Kidney capillary endothelial cell (primary cell): ENCODE measurements at places on chromosomes 2 and 18.

DNA sequence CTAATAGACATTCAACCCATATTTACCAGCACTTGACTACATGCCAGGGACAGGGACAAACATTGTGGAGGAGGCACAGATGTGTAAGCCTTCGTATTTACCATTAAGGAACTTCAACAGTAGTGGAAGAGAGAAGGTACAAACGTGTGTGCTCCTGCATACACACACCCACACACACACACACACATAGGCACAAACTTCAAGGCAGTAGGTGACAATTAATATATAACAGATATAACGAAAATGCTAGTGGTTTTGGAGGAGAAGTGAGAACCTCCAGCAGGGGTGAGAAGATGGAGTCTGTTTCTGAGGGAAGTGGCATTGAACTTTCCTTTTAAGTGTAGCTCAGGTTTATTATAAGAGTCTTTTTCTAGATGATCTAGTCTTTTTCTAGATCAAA, 231.1 kb downstream of the SETBP1 start:
- DNase-seq: no peak

DNA sequence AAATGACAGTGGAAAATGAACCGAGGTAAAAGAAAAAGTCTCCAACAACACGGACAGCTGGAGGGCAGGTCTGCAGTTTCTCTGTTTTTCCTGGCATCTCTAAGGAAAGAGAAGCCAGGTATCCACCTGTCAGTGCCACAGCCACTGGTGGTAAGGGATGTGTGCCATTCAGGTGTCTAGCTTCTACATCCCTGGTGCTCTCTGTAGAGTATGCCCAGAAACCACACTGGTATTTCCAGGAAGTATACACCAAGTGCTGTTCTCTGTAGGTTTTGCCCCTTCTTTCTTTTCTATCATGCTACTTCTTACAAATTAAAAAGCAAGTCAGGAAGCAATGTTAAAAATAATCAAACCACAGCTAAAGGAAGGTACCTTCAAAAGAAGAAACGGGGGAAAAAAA, 7.6 kb upstream of the AGFG1 start:
- no peak for DNase-seq

- no peak for DNase-seq
These were observed 4.2 kb upstream of the CLIP4 start for GRCh38 chr2:29110916-29111535.

GRCh38 chr2:124542932-124543640, 518.0 kb downstream of the CNTNAP5 start:
- no peak for DNase-seq

- DNase-seq: no peak
These were observed 24.9 kb upstream of the COL5A2 start for GRCh38 chr2:189204322-189204941.

- peak; percentile 36 for DNase-seq
These were observed 193.4 kb downstream of the TDRD15 start for GRCh38 chr2:21317131-21317530.

DNA sequence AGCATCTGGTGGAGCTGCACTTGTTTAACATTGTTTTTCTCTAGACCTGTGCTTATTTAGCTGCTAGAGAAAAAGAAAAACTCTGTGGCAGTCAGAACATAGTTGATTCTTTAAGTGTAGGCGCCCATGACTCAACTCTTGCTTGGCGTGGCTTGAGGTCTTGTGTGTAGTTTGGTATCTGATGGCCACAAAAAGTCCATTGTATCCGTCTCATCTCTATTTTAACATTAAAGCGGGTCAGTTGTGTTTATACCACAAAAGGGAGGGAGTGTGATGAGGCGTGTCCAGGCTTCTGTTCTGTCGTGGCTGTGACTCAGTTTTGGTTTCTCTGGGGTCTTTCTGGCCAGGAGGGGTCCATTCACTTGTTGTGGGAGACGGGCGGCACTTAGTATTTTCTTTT, 24.2 kb upstream of the UGT1A8 start:
- DNase-seq: no peak

DNA sequence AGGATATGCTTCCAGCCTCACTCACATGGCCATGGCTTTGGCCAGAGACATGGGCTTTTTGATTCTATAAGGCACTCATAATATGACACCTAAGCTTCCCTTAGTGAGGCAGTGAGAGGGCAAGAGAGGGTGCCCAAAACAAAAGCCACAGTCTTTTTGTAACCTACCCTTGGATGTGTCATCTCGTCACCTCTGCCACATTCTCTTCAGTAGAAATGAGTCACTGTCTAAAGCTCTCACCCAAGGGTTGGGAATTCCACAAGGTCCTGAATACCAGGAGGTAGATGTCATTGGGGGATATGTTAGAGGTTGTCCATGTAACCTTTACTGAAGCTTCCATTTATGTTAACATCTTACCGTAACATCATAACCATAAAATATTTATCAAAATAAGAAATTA, 108.4 kb downstream of the ALMS1 start:
- peak; percentile 1 for DNase-seq

DNA sequence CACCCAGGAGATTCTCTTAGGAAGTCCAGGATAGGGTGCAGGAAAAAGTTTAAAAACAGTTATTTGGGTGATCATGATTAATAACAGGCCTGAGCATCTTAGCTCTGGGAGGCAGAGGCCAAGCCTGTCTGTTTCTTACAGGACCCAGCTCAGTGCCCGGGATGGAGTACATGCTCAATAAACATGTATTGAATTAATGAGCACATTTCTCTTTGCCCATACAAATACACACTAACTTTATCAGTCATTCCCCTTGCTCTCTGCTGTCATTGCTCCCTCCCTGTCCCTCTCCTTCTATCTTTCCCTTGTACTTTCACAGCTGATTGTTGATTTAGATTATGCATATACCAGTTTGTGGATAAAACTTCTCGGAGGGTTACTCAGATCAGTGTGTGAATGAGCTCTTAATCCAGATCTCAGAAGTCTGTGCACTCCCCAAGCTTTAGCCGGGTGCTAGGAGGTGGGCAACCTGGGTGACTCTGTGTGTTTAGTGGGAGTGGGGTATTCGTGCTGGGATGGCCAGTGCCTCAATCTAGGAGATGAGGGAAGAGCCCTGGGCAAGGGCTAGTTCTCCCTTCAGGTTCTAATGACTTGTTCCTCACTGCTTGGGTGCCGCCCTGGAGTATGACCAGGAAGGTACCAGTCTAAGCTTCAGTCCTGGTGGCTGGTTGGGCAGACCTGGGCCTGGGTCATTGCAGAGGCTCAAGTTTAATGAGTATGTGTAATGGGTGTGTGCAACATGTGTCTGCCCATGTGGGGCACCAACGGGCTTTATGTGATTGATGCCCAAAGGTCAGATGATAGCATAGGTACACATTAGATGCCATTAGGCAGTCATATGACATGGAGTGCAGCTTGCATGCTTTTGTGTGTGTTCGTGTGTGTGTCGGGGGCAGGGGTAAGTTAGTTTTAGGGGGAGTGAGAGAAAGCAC, 10.6 kb downstream of the EMX1 start:
- no peak for DNase-seq

DNA sequence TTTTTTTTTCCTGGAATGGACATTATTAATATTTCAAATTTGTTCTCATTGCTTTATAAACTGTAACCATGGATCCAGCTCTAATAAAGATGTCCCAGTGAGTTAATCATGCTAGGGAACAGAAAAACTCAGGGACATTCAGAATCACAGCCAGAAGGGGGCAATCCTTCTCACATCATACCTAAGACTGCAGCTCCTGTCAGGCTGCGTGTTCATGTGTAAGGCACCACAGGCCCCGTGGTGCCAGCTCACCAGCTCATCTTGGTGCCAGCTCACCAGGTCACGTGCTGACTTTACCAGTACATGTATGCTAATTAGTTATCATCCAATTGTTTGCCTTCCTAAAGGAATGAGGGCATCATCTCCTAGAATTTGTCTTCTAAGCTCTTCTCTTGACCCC, 84.7 kb upstream of the NEDD4L start:
- DNase-seq: peak; percentile 24

- DNase-seq: no peak
These were observed 22.4 kb upstream of the MGAT5 start for GRCh38 chr2:134231301-134231964.

GRCh38 chr2:101597347-101597944, 100.1 kb upstream of the MAP4K4 start:
- DNase-seq: no peak
